ENCODE measurements at places on chromosomes 3 and 15. TPM values are rescaled to one million over a fixed set of nuclear protein-coding genes. Genes with fewer than 3 reads are reported as not detected.

DUOX2 gene
- not detected for total RNA-seq

- no peaks in the 10 kb centered on the region for H3K27me3 ChIP-seq
- no peak for DNase-seq
These were observed 159.3 kb upstream of the MDFIC2 start for GRCh38 chr3:70471464-70472342.

SLC28A2 gene
- not detected for total RNA-seq

- no peaks in the 10 kb centered on the region for H3K36me3 ChIP-seq
- no peaks in the 10 kb centered on the region for H3K27me3 ChIP-seq
- no peak overlapping the region for H3K27ac ChIP-seq
- H3K4me3 ChIP-seq = no peak overlapping the region
These were observed 19.9 kb upstream of the ABHD2 start for GRCh38 chr15:89068325-89068784.

- no peak for DNase-seq
- no peak overlapping the region for H3K27ac ChIP-seq
- H3K36me3 ChIP-seq = no peaks in the 10 kb centered on the region
- H3K4me3 ChIP-seq = no peak overlapping the region
- no peaks in the 10 kb centered on the region for H3K27me3 ChIP-seq
These were observed 656.3 kb downstream of the ROBO1 start for GRCh38 chr3:79111375-79112052.

JMJD7 gene
- 4.1 TPM for total RNA-seq

DNA sequence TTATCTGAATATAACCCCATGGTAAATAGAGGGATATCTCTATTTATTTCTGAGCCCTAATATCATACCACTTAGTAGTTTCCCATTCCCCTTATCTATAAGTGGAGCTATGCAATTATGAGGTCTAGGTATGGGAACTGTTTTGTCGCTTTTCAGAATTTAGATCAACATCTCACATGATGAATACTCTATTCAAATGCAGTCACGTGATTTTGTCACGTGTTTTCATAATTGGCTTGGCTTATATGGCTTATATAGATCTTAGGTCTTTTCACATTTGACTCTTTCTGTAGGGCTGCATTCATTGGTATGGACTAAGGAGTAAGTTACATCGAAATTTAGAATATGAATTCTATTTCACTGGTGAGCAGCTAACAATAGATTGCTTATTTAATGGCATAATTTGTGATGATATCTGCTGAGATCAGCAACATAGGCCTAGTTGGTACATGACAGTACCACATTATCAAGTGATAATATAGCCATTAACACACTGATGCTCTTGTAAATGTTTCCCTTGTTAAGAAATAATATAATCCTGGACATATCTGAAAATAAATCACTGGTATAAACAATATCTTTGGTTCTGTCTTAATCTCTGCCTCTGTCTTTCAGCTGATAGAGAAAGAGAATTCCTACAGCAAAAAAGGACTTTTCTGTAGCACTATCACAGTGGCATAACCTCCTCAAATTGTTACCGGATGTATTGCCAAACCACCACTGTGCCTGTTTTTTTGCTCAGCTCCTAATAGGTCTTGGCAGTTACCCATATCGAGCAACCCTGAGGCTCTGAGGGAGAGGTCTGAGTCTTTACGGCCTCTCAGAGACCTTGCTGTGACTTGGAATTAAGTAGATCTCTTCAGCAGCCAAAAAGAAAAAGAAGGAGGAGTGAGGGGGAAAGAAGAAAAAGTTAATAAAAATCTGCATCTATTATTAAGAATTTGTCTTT, 357.1 kb downstream of the ZPLD1 start:
- DNase-seq = no peak
- no peaks in the 10 kb centered on the region for H3K4me1 ChIP-seq

DNA sequence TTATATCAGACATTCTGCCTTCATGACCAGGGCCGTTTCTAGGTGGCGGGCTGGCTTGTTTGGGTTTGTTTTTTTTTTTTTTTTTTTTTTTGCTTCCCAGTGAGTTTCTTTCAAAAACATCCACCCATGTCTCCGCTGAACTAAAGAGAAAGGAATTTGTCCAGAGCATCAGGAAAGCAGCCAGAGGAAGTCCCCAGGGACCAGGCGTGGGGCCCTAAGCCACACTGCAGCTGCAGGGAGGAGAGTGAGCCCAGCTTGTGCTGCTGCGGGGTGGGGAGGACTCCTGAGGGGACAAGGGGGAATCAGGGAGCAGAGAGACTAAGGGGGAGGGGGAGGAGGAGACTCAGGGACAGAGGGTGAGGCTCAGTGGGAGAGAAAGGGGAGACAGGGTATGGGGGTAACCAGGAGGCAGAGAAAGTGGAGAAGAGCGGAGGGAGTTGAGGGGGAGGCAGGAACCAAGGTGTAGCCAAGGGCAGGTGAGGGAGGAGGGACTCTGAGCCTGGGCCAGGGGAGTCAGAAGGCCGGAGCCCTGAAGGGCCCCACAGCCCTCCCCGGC, 49.5 kb downstream of the CYP11A1 start:
- no peak overlapping the region for H3K4me3 ChIP-seq
- peak; percentile 79 for DNase-seq
- H3K27me3 ChIP-seq = no peaks in the 10 kb centered on the region
- no peaks in the 10 kb centered on the region for H3K36me3 ChIP-seq

EOMES gene
- not detected for total RNA-seq

GRCh38 chr3:114884213-114884923, 262.7 kb downstream of the ZBTB20 start:
- no peaks in the 10 kb centered on the region for H3K36me3 ChIP-seq
- peaks cover 27% of the 10 kb centered on the region for H3K4me1 ChIP-seq
- no peak overlapping the region for H3K4me3 ChIP-seq
- DNase-seq = no peak

KLHL40 gene
- 197 TPM for total RNA-seq

PRKAR2A gene
- total RNA-seq = 71.8 TPM

GRCh38 chr15:69185706-69186105, 25.3 kb downstream of the GLCE start:
- DNase-seq = no peak
- no peak overlapping the region for H3K27ac ChIP-seq
- no peaks in the 10 kb centered on the region for H3K27me3 ChIP-seq
- H3K4me3 ChIP-seq = no peak overlapping the region
- H3K36me3 ChIP-seq = no peaks in the 10 kb centered on the region
- no peaks in the 10 kb centered on the region for H3K4me1 ChIP-seq

- no peak overlapping the region for H3K27ac ChIP-seq
- H3K4me1 ChIP-seq = no peaks in the 10 kb centered on the region
- H3K4me3 ChIP-seq = no peak overlapping the region
- no peaks in the 10 kb centered on the region for H3K27me3 ChIP-seq
These were observed 186.6 kb downstream of the RAP2B start for GRCh38 chr3:153348457-153349107.

POMGNT2 gene
- total RNA-seq = 40.7 TPM

DNA sequence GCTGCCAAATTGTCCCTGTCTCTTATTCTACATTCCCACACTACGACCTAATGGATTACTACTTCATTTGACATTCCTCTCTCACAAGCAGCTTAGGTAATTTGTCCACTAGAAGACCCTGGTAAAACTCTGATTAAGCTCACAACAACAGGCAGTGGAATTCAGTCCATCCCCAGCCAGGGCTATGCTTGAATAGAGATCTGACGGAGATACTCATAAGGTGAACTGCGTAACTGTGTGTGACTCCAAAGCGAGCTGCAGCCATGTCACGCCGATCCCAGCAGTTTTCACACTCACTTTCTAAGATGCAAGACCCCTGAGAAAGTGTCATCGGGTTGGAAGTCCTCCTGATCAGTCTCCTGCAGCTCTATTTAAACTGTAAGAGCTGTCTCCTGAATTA, 25.7 kb upstream of the ROBO2 start:
- H3K36me3 ChIP-seq = no peaks in the 10 kb centered on the region
- H3K4me3 ChIP-seq = no peak overlapping the region

DNA sequence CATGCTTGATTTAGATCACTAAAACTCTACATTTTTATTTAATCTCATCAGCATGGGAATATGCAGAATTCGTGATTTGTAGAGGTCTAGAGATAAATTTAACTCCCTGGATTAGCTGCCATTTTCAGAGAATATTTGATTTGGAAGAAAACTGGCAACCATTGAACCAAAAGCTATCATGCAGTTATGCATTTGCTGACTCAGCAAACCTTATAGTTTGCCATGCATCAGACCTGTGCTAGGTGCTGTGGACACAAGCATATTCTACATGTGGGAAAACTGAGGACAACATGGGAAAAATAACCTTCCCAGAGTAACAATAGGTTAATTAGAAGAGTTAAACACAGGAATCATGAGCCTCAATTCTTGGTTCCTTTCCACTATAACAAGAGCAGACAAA, 54.7 kb upstream of the TP63 start:
- no peaks in the 10 kb centered on the region for H3K4me1 ChIP-seq
- DNase-seq = no peak

GRCh38 chr3:196238612-196239560, 22.6 kb downstream of the SLC51A start:
- H3K27me3 ChIP-seq = no peaks in the 10 kb centered on the region
- no peaks in the 10 kb centered on the region for H3K36me3 ChIP-seq
- H3K27ac ChIP-seq = no peak overlapping the region
- DNase-seq = no peak
- H3K4me1 ChIP-seq = no peaks in the 10 kb centered on the region

GRCh38 chr3:169769287-169770181, at the start of gene ACTRT3:
ACTRT3 (minus strand) TSS chr3:169769561; CDS start chr3:169769520, 41 bp downstream.
- no peak for DNase-seq
- H3K27ac ChIP-seq = peak within 1 kb of the TSS; percentile 70
- no peaks in the 10 kb centered on the region for H3K27me3 ChIP-seq
- H3K36me3 ChIP-seq = no peaks in the 10 kb centered on the region
- H3K4me3 ChIP-seq = peak within 1 kb of the TSS; percentile 70
- H3K4me1 ChIP-seq = peaks cover 8% of the 10 kb centered on the region

TMEM158 gene
- 1.6 TPM for total RNA-seq

GRCh38 chr3:42900226-42901072, 5.5 kb upstream of the ZNF662 start:
- H3K27me3 ChIP-seq = no peaks in the 10 kb centered on the region
- no peak overlapping the region for H3K4me3 ChIP-seq
- no peak for DNase-seq
- no peak overlapping the region for H3K27ac ChIP-seq

- H3K27ac ChIP-seq = no peak overlapping the region
- H3K4me3 ChIP-seq = no peak overlapping the region
- no peaks in the 10 kb centered on the region for H3K36me3 ChIP-seq
- no peak for DNase-seq
These were observed 119.7 kb downstream of the SST start for GRCh38 chr3:187550446-187550845.

NTRK3 gene
- total RNA-seq = 2.7 TPM

GRCh38 chr3:19348941-19349564, 200.7 kb downstream of the KCNH8 start:
- H3K4me3 ChIP-seq = no peak overlapping the region
- H3K27me3 ChIP-seq = no peaks in the 10 kb centered on the region
- H3K27ac ChIP-seq = no peak overlapping the region
- H3K4me1 ChIP-seq = no peaks in the 10 kb centered on the region
- H3K36me3 ChIP-seq = no peaks in the 10 kb centered on the region

DNA sequence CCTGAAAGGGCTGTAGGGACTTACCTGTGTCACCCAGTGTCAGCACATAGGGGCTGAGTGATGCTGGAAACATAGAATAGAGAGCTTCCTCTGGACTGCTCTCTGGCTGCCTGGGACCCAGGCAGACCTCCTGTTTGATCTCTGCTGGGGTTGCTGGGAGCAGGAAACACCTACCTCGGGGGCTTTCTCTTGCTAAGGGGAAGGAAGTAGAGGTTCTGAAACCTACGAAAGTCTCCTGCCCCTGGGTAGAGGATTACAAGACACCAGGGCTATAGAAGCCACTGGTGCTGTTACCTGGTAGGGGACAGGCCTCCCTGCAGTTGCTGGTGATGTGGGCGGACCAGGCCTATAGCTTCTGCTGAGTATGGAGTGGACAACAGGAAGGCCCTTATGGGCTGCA, 81.7 kb downstream of the DHX30 start:
- H3K27ac ChIP-seq = no peak overlapping the region
- no peaks in the 10 kb centered on the region for H3K27me3 ChIP-seq
- H3K4me3 ChIP-seq = no peak overlapping the region
- no peak for DNase-seq

ITIH3 gene
- 0.71 TPM for total RNA-seq

SCAMP2 gene
- total RNA-seq = 80.7 TPM
